ENCODE measurements at places on chromosomes 6 and 20. TPM values are rescaled to one million over a fixed set of nuclear protein-coding genes. Genes with fewer than 3 reads are reported as not detected.

Gene SSTR4
- not detected for total RNA-seq

Gene LY6G6F
- total RNA-seq, result not detected

Gene TFAP2D
- total RNA-seq, result not detected

Gene NKX2-2
- not detected for total RNA-seq

Gene BPIFB1
- not detected for total RNA-seq

Gene PRKN
- total RNA-seq, result 21.4 TPM

Gene AIF1
- 21.4 TPM for total RNA-seq

Gene RGS17
- 0.17 TPM for total RNA-seq

Gene RIMS4
- 0.06 TPM for total RNA-seq

Gene ACOT8
- 28.5 TPM for total RNA-seq

Gene CRISP2
- total RNA-seq, result not detected

Gene ULBP1
- total RNA-seq, result 0.19 TPM

Gene ENPP1
- 3.2 TPM for total RNA-seq

Gene KHDC1
- 0.83 TPM for total RNA-seq

Gene OR12D2
- total RNA-seq, result not detected

Gene IP6K3
- 52.1 TPM for total RNA-seq

Gene TP53RK
- 6.4 TPM for total RNA-seq

Gene GSTA3
- total RNA-seq, result not detected

Gene FRK
- 6.7 TPM for total RNA-seq

Gene MTRF1L
- total RNA-seq, result 25.3 TPM

Gene SPATA2
- total RNA-seq, result 7.1 TPM

Gene RALY
- total RNA-seq, result 104 TPM

Gene DOK5
- total RNA-seq, result 11.0 TPM

Gene ZNF512B
- total RNA-seq, result 12.6 TPM

Measured in heart right ventricle (tissue), 16 donors.